Mesothelial cell of epicardium (in vitro differentiated cells): ENCODE measurements at places on chromosomes 6 and 20. TPM values are rescaled to one million over a fixed set of nuclear protein-coding genes. Genes with fewer than 3 reads are reported as not detected.

- no peak for DNase-seq
Observed at GRCh38 chr20:2794202-2794748, 6.2 kb downstream of the CPXM1 start.

GRCh38 chr6:35954333-35954732 lies 33.4 kb upstream of the SRPK1 start:
- no peak for DNase-seq

- no peak for DNase-seq
Observed at GRCh38 chr6:161168281-161168891, 105.5 kb downstream of the AGPAT4 start.

Gene TPMT
- 7.8 to 8.2 TPM (median 8.0 TPM) in 3 replicates for total RNA-seq

DNA sequence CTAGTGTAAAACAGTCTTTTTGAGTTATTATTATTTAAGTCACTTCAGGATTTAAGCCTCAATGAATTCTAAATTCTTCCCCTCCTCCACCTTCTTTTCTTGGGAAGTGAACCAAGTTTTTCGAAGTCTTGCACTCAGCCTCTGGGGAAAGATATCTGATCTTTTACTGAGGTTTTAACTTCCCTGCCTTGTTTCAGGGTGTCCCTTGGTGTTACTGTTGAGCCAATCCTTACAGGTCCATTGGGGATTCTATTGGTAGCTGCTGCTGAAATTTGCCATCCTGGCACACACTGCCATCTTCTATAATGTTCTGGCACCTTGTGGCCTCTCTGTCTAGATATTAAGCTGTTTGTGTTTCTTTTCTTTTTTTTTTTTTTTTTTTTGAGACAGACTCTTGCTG lies 31.7 kb downstream of the BEND6 start:
- DNase-seq: no peak
